ENCODE measurements at places on chromosomes 5 and 9.
A peak's percentile ranks its signal among the peaks of the same experiment; 100 is the strongest.

- DNase-seq, result peak; percentile 17
Measured at GRCh38 chr5:178786859-178787499, 56.5 kb upstream of the ZNF354A start.

DNA sequence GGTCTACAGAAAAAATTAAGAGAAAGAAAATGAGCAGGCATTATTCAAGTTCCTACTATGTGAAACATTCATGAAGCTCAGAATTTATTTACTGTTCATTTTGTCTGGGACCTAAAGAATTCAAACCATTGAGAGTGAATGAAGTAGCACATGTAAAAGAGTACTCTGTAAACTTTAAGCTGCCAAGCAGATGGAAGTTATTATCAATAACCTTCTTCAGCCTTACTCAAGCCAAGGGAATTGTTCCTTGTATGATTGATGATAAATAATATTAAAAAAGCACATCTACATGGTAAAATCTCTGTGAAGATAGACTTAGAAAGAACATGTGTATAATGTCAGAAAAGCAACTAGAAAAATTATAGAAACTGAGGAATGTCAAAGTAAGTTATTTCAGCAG lies 17.8 kb upstream of the GLIS3 start:
- no peak for DNase-seq

DNA sequence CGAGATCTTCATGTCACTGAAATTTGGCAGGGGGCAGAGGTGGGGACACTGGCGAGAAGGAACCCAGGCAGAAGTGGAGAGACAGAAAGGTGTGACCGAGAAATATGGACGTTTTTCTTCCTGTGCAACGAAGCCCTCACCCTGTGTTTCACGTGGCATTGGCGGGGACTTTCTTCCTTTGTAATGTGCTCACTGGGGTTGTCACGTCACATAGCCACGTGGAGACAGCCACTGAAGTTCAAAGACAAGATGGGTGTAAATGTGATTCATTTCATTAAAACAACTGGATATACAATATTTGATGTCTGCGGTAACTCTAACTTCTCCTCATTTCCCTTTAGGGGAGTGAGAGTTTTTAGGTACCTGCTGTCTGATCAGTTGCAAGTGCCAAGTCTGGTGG lies 225.7 kb downstream of the FSTL4 start:
- DNase-seq, result no peak

DNA sequence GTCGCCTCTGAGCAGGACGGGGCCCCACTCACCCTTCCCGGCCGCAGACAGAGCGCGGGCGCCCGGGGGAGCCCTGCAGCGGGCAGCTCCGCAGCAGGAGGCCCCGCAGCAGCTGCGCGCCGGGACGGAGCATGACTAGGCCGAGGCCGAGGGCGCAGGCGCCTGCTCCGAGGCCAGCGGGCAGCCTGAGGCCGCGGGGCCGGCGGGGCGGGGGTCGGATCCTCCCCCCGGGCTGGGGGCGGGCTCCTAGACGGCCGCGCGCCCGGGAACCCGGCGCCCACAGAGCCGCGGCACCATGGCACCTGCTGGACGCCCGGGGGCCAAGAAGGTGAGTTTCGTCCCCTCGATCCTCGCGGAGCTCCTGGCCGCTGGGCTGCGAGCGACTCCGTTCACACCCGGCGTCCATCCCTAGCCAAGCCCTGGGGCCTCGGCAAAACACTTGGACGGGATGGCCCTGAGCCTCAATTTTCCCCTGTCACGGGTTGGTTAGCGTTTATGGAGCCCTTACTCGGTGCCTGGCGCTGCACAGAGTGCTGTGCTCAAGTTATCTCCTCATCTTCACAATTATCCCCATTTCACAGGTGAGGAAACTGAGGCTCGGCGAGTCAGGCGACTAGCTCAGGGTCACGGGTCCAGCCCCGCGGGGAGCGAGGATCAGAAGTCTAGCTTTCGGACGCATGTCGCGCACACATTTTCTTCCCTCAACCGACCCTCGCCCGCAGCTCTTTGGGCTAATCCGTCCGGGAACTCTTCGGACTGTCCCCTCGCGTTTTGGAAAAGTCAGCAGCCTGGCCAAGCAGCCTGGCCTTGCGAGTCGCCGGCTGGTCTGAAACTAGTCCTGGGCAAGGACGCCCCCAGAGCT lies at the start of the genes BHMT2 and DMGDH:
Gene BHMT2 (plus strand): TSS at position 280 of the 862 bp plus-strand sequence. CDS start 16 bp downstream, at position 296.
Gene DMGDH (minus strand): TSS at position 187 of the 862 bp plus-strand sequence. CDS start 54 bp downstream, at position 133.
- peak; percentile 35 for DNase-seq

DNA sequence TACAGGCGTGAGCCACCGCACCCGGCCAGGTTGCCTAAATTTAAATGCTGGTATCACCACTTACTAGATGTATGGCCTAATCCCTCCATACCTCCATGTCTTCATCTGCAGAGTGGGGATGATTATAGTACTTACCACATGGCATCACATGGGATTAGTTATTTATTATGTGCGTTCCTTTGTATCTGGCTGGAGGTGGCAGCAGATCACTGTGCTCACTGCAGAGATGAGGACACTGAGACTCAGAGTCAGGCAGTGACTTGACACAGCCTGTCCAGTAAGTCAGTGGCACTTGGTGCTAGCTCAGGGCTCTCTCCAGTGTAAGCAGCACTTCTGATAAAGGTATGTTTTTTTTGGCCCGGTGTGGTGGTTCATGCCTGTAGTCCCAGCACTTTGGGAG lies 38.4 kb upstream of the HAND1 start:
- no peak for DNase-seq

- DNase-seq, result no peak
Measured at GRCh38 chr5:151577566-151577965, 13.6 kb downstream of the FAT2 start.

DNA sequence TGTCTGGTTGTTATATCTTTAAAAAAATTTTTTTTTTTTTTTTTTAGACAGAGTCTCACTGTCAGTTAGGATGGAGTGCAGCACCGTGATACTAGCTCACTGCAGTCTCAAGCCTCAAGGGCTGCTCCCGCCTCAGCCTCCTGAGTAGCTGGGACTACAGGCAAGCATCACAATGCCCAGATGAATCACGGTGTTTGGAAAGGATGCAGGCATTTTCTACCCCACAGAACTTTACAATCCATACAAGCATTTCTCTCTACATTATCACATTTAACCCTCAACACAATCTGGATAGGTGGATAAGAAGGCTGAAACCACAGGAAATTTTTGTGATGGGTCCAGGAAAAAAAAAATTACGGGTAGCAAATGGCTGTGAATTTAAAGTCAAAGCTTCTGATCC lies 5.8 kb upstream of the PCA3 start:
- DNase-seq, result peak; percentile 1

- DNase-seq, result no peak
Measured at GRCh38 chr5:167831754-167832504, 459.5 kb upstream of the WWC1 start.

DNA sequence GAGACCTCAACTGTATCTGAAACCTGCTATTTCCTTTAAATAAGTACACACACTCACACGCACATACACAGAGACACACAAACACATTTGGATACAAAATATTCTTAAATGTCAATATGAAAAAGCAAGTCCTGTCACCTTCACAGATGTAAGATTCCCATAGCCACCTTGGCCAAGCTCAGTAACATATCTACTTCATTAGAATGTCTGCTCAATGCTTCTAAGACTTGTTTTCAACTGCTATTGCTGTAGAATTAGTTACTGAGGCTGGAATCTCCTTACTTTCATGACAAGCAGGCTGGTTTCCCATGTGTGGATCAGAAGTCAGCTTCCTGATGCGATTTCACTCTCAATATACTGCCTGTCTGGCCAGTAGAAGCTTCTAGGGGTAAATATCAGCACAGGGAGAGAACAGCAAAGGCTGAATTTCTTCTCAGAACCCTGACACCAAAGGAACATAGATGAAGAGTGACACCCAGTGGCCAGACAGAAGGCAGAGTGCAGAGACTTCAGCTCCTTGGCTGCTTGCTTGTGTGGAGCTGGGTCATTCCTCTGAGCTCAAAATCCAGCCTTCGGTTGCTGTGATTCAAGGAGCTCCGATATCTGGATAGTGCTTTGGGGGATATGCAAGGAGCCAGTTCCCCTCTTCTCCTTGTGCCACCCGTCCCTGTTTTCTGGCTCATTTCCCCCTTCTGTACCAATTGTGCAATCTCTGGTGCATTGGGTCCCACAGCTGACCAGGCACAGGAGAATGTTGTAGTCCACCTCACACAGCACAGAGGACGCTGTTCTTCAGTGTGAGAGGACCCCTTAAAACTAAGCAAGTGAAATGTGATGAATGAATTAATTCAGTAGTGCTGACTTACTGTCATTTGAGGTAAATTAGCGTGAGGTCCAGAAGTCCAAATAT lies 26.6 kb upstream of the ABLIM3 start:
- DNase-seq, result peak; percentile 81

GRCh38 chr9:134589748-134590147 lies 51.9 kb upstream of the COL5A1 start:
- DNase-seq, result no peak
